ENCODE measurements at places on chromosomes 7 and 10.

DNA sequence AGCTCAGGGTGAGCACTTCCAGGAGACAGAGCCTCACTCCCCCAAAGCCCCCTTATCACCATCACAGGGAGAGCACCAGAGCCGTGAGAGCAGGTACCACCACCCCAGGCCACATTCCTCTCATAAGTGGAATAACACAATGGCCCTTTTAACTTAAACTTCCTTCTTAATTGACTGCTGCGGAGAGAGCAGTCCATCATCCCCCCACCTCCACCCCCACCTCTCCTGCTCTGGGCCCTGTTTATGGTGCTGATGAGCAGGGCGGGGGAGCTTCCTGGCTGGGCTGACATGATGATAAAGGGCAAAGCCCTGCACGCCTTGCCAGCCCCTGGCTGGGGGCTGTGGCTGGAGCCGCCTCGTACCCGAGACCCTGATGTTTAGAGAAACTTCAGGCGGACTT lies 81.4 kb upstream of the PODXL start:
- DNase-seq = no peak

DNA sequence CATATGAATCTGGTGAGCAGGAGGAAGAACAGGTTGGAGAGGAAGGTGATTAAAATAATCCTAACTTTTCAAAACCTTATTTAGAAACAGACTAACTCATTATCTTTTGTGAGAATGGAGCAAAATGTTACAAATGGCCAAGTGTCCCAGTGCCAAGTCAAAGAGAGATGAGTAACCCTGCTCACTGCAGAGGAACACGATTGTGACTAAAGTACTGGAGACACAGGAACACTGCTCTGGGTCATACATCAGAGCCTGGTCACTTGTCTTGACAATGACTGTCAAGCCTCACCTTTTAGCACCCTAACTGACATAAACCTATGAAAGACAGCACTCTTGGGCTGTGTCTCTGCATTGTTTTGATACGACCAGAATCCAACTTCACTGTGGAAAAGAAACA lies 108.8 kb downstream of the SGMS1 start:
- DNase-seq = no peak

DNA sequence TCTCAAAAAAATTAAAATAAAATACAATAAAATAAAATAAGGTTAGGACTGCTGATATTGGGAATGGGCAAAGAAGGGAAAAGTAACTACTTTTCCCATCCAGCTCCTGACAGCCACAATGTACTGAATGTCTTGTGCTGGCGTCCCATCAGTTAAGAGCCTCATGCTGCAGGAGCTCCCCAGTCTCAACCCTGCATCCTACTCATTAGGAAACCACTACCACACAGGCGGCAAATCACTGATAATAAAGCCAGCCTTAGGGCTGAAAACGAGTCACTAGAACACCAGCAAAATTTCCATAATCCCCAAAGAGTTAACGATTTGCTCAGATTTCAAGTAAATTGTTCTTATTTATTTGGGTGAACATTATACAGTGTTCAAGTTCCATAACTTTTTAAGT lies 4.3 kb downstream of the YWHAG start:
- no peak for DNase-seq

- DNase-seq = no peak
Observed at GRCh38 chr7:158239290-158239981, 348.2 kb downstream of the PTPRN2 start.

DNA sequence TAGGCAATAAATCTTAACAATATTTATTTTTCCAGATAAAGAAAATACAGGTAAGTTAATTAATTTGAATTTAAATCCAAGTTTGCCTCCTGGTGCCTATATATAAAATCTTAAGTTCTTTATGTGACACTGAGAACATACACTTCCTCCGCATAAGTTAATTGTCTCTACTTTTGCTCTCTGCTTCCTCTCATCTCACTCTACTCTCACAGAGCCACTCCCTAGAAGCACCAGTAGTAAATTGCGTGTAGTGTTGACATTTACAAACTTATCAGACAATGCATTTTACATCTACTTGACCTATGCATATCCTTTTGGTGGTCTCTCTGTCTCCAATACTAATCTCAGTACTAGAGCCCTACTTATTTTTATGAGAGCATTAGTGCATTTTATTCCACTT lies 144.5 kb downstream of the ETV1 start:
- no peak for DNase-seq

All from activated T-helper 9 cell treated with anti-CD3 and anti-CD28 coated beads, Interleukin-2, amount 50 U/mL, for 16 hours (primary cell).